ENCODE measurements at places on chromosomes 3 and 15.

DNA sequence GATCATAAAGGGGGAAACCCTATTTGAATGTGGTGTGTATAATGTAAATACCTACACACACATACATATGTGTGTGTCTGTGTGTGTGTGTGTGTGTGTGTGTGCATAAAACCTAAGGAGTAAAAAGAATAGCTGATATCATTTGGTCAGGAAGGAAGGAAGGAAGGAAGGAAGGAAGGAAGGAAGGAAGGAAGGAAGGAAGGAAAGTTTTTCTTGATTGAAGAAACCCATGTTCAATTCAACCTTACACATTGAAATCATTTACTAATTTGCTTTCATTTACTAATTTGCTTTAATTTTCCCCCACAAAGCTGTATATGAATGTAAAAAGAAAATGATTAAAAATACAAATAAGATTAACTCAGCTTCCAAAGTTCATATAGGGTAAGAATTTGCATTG lies 386.6 kb downstream of the ROBO2 start:
- DNase-seq = no peak

DNA sequence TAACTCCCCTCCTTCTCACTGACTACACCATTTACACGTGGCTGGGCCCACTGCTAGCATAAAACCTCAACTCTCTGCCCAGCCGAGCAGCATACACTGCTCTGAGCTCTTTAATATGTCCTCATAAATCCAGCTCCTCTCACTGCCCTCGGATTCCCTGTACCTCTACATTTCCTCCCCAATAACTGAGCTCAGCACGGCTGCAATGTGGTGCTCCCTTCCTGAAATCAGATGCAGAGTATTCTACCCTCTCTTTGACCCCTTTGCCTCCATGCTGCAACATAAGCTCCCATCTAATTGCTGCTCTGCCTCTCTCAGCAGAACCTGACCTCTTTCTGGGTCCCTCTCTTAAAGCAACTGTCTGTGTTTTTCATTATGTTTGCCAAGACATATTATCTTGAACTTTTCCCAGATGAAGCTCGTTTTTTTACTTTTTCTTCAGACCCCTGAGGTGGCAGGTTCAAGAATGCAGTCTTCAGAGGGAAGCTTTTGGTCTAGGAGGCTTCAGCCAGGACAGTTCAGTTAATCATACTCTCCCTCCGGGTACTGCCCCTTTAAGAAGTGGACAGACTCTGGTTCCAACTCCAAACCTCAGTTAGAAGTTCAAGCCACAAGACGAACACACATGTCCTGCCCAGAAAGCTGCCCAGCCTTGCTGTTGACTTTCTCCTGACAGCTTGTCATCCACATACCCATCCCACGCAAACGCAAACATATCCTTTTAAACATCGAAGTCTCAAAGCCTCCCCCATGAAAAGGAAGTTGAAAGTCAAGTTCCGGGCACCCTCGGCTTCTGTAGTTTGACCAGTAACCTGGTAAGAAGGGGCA lies 81.1 kb upstream of the NEO1 start:
- no peak for DNase-seq

- DNase-seq = no peak
Measured at GRCh38 chr3:183279371-183279770, 26.3 kb downstream of the B3GNT5 start.

GRCh38 chr3:52403955-52404354 lies 40.9 kb downstream of the SEMA3G start:
- no peak for DNase-seq
